NCI-H69 (cell line): ENCODE measurements at places on chromosomes 7 and 10.

DNA sequence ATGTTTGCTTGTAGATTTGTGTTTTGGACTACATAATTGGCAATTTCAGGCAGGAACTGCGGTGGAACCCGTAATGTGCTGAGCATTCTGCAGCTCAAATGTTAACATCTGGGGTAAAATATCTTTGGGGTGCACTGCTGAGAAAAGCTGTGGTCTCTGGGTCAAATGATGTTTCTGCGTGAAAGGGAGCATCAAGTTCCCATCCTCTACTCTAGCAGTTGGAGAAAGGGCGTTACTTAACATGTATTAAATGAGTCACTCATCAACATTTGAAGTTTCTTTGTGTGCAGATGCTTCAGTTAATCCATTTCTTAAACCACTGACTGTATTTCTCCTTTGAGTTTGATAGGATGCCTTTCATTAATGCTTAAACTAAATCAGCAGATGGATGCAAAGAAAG lies 273.1 kb upstream of the PITRM1 start:
- DNase-seq: no peak

- DNase-seq: no peak
Measured at GRCh38 chr10:61248013-61248412, 205.2 kb downstream of the TMEM26 start.

DNA sequence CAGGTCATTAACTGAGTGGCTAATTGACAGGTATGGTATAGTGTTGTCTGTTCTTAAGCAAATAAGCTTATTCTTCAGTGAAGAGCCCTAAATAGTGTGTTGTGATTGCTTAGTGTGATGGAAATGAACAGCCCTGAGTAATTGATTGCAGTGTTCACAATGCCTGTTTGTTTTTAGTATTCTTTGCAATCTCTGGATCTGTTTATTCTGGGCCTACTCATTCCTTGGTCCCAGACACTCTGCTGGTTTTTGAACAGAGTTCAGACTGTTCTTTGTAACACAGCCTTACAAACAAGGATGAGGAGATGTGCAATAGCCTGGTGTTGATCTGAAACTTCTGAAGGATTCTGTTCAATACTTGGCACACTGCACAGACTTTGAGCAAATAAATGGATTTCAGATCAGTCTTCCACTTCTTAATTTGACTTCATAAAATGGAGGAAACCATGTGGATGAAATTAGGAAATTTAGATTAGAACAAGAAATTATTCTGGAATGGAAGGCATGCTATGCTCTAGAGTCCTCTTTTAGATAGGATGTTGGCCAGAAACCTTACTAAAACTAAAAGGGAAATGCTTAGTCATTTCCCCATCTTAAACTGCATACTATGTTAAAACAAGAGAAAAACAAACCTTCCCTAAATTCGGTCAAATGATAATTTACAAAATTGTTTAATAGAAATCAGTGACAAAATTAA lies 444.2 kb upstream of the SEMA3D start:
- DNase-seq: peak; percentile 97

DNA sequence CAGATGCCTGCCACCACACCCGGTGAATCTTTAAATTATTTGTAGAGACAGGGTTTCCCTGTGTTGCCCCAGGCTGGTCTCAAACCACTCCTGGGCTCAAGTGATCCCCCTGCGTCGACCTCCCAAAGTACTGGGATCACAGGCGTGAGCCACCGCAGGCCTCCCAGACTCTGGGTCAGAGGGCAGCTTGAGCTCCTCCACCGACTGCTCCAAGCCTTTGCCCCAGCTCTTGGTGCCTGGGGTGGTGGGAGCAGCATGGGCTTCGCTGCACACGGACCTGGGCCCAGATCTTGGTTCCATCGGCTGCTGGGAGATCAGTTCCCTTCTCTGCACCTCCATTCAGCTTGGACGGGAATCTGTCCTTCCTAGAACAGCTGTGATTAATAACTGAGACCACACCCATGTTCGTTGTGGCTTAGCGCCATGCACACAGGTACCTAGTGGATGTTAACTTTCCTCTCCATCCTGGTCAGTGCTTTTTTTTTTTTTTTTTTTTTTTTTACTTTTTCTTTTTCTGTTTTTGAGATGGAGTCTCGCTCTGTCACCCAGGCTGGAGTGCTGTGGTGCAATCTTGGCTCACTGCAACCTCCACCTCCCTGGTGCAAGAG lies 125.3 kb downstream of the CUX1 start:
- peak; percentile 31 for DNase-seq

- no peak for DNase-seq
Measured at GRCh38 chr10:61633665-61634064, 29.1 kb upstream of the CABCOCO1 start.

DNA sequence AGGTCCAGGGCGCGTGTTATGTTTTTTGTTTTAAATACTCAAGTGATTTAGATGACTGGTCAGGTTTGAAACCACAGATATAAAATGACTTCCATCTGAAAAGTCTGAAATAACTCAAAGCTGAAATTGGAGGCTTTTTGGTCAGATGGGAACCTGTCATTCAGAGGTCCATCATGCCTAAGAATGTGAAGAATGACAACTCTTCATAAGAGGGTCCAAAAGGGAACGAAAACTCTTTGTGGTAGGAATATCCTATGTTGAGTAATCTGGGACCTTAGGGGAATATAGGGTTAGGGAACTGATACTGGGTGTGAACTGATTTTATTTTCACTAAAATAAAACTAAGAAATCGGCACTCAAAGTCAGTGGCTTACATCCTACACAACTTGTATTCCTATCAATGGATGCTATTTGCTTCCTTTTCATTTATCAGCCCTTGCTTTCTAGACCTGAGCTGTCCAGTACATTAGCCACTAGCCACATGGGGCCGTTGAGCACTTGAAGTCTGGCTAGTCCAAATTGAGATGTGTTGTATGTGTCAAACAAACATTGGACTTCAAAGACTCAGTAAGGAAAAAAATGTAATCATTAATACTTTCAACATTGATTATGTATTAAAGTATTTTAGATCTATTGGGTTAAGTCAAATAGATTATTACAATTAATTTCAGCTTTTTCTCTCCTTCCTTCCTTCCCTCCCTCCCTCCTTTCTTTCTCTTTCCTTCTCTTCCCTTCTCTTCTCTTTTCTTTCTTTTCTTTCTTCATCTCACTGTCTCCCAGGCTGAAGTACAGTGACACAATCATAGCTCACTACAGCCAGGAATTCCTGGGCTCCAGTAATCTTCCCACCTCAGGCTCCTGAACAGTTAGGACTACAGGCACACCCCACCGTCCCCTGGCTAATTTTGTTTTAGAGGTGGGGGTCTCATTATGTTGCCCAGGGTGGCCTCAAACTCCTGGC lies 56.5 kb upstream of the KDM7A start:
- no peak for DNase-seq

GRCh38 chr7:1637155-1637554 lies 32.9 kb upstream of the ELFN1 start:
- DNase-seq: no peak

DNA sequence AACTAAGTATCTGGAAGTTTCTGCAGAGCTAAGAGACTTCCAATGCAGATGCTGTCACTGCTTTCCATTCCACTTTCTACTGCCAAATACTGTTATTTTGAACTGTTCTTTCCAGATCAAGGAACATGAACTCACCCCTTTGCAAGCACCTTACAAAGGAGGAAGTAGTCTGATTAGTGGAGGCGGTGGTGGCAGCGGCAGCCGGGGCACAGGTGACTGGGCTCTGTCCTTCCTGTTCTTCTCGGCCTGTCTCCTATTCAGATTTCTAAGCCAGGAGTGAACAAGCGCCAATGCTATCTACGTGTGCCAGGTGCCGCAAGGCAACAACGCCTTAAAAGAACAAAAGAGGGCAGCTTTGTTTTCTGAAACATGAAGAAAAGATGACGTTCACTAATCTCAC lies 44.9 kb downstream of the BEND7 start:
- no peak for DNase-seq

GRCh38 chr7:32216759-32217158 lies 146.6 kb upstream of the PDE1C start:
- no peak for DNase-seq

DNA sequence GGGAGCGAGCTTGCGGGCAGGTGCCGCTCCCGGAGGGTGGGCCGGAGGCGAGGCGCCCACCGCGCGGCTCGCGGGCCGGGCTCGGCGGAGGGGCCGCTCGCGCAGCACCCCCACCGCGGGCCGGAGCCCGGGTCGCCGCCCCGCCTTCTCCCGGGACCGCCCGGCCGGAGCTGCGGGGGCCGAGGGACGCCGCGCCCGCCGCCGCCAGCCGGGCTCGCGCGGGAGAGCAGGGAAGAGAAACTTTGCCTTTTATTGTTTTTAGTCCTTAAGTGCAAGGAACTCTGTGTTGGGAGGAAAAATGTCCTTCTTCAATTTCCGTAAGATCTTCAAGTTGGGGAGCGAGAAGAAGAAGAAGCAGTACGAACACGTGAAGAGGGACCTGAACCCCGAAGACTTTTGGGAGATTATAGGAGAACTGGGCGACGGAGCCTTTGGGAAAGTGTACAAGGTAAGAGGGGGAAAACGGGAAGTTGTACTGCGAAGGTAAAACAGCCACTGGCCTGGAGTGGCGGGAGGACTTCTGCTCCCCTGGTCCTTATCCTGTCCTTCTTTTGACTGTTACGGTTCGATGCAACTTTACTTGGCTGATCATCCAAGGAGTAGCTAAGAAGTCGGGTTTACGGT lies 620 bp downstream of the SLK start:
- DNase-seq: peak; percentile 64

GRCh38 chr10:126902157-126902556 lies 3.1 kb upstream of the DOCK1 start:
- DNase-seq: no peak

- DNase-seq: no peak
Measured at GRCh38 chr10:78563314-78563713, 505.5 kb upstream of the ZMIZ1 start.

DNA sequence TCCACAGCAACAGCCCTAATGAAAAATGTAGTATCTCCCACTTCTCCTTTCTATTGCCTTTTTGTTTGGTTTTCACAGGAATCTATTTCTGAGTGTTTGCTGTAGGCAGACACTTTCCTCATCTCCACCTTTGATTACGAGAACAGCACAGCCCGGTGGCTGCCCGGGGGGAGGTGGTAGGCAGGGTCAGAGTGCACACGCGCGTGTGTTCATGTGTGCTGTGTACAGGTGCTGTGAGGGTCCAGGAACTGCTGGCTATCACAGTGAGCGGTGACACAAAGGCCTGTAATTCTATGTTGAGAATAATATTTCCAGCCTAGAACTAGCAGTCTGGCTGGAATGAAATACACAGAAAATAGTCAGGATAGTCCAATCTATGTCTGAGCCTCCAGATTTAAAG lies 212.8 kb downstream of the ADARB2 start:
- DNase-seq: no peak

DNA sequence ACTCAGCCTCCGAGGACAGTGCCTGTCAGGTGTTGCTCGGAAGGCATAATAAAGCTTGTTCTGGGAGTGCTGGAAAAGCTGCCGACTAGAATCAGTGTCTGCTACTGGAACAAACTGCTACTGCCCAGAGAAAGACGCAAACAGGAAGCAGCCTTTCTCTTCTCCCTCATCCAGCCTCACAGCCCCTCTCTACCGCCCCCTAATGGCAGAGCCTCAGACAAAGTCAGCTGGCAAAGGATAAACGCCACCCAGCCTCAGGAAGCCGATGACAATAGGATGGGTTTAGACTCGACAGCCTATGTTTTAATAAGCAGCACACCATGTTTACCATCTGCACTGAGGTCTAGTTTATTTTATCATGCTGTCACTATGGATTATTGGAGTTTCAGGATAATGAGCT lies 169.5 kb upstream of the LYZL1 start:
- peak; percentile 56 for DNase-seq

GRCh38 chr7:157825325-157825724 lies 488.5 kb downstream of the DNAJB6 start:
- no peak for DNase-seq

DNA sequence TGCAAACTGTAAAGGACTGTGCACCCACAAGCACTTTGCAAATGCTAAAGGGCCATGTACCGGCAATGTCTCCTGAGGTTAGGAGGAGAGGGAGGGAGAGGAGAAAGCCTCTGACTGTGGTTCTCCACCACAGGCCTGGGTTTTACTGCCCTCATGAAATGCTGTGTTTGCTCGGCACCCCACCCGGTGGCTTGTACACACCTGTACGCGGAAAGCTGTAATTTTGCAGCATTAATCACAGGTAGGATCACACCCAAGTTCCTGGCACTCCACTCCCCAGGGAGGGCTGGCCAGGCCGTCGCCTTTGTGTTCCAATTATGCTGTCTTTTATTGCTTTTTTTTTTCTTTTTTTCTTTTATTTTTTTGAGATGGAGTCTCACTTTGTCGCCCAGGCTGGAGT lies 78.5 kb upstream of the MYL10 start:
- peak; percentile 97 for DNase-seq

DNA sequence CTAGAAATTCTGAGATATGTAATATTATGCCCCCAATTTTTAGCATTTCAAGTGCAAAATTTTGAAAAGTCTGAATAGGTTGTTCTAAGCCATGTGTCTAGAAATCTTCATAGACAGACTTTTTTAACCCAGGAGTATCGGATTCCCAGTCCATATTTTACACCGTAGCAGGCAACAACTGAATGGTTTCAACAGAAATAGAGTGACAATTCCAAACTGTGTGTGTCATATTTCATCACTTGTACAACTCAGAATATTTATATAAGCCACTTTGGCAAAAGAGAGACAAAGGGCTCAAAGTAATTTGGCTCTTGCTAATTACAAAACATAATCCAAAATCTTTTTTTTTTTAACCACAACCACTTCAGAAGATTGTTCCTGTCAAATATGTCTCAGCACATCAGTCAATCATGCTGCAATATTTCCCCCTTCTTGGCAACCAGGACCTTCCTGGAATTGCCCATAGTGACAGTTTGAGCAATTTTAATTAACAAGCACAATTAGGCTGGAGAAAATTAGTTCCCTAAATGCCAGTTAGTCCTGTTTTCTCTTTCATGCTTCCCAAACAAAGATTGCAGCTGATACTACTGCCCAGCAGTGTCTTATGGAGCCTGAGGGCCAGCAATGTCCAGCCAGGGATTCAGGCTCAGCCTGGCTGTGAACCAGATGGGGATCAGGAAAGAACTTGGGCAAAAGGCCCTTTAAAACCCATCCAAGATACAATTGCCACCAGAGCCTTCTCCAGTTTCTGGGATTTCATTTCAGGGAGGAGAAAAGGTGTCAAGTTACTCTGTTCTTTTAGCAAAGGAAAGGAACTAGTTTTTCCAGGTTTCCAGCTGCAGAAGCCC lies 533.3 kb upstream of the GHITM start:
- DNase-seq: peak; percentile 45

GRCh38 chr7:108086546-108086945 lies 43.6 kb downstream of the LAMB4 start:
- DNase-seq: no peak

DNA sequence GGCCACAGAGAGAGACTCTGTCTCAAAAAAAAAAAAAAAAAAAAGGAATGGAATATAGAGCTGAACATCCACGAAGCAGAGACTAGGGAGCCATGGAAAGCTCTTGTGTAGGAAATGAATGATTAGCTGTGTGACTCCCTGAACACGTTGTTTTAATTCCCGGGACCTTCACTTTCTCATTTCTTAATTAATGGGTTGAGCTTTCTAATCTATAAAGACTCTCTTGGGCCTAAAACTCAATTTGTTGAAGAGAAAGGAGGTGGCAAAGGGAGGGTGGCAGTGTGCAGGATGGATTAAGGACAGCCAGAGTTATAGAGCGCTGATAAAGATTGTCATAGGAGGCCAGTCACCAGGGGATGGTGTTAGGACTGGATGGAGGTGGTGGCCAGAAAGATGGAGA lies 48.0 kb downstream of the CYCS start:
- DNase-seq: no peak

- DNase-seq: no peak
Measured at GRCh38 chr10:716821-717220, 27.4 kb upstream of the DIP2C start.

- peak; percentile 21 for DNase-seq
Measured at GRCh38 chr7:50656141-50656895, 91.1 kb upstream of the DDC start.
